ENCODE measurements at places on chromosomes 3 and 15. TPM values are rescaled to one million over a fixed set of nuclear protein-coding genes. Genes with fewer than 3 reads are reported as not detected.

Gene PLCH1
- polyA plus RNA-seq = 10.1 TPM

GRCh38 chr15:63601026-63601703, 4.0 kb downstream of the FBXL22 start:
- DNase-seq = no peak

- no peak for DNase-seq
Observed at GRCh38 chr3:175082631-175083030, 223.5 kb downstream of the NAALADL2 start.

DNA sequence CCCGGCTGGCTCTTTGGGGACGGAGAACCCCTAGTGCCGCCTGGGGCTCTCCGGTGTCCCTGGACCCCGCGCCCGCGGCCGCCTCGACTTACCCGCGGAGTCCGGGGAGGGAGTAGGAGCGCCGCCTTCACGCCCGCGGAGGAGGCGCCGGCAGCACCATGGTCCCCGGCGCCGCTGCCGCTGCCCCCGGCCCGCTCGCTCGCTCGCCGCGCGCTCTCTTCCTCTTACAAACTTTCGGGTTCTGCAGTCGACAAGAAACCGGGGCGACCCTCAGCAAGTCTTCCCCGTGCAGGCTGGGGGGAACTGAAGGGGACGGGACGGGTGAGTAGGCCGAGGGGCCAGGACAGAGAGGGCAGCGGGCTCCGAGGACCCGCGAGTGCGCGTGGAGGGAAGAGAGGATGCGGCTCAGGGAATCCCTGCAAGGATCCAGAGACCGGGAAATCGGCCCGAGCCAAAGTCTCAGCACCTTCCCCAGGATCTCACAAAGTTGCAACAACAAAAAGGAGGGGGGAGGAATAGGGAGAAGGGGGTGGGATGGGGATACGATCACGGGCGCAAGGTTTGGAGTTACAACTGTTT, 2.0 kb downstream of the FOXP1 start:
- no peak for DNase-seq

Gene INKA1
- polyA plus RNA-seq = 12.4 TPM

Gene SUMF1
- polyA plus RNA-seq = 50.8 TPM

Measured in right renal cortex interstitium (tissue), 3 donors.